ENCODE measurements at places on chromosomes 11 and 22.
A peak's percentile ranks its signal among the peaks of the same experiment; 100 is the strongest.

DNA sequence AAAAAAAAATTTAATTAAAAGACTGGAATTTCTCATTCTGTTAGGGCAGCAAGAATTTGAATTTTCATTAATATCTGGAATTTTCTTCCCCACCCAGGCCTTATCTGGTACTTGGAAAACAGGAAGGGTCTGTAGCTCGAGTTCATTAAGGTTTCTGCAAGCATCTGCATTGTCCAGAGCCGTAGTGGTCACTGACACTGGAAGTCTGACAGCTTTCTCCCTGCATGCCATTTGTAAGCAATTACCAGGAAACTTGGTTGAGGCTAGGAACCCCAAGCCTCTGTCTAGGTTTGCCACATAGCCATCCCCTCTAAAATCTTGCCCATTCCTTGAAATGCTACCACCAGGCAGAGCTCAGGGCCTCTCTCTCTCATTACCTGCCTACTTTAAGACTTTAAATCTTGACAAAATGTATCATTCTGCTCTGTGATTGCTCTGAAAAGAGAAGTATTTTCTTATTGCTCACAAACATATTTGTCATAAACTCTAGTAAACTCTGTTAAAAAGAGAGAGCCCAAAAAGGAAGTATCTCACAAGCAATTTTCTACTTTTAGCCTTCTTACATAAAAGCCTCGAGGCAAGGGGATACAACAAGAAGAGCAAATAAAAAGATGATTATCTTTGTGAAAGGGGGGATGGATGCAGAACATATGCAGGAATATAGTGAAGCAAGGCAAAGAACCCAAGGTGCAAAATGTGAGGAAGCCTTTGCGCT lies 5.5 kb upstream of the PGM2L1 start:
- no peak for DNase-seq

DNA sequence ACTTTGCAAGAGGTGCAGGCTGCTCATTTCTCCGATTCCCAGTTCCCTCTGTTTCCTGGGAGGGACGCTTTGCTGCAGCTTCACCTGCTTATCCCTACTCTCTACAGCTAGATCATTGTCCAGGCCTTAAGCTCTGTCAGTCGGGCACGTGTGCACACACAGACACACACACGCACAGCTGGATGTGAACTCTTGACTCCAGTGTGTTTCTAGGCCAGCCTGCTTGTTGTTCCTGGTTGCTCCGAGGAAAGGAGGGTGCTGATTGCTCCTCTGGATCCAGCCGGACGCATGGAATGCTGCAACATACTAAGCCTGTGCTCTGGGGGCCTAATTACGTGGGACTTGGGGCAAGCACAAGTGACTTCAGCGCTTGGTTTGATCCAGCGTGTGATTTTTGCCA lies 19.7 kb downstream of the ZNRF3 start:
- DNase-seq = no peak

GRCh38 chr11:12705874-12706273 lies 31.7 kb downstream of the TEAD1 start:
- DNase-seq = peak; percentile 78

DNA sequence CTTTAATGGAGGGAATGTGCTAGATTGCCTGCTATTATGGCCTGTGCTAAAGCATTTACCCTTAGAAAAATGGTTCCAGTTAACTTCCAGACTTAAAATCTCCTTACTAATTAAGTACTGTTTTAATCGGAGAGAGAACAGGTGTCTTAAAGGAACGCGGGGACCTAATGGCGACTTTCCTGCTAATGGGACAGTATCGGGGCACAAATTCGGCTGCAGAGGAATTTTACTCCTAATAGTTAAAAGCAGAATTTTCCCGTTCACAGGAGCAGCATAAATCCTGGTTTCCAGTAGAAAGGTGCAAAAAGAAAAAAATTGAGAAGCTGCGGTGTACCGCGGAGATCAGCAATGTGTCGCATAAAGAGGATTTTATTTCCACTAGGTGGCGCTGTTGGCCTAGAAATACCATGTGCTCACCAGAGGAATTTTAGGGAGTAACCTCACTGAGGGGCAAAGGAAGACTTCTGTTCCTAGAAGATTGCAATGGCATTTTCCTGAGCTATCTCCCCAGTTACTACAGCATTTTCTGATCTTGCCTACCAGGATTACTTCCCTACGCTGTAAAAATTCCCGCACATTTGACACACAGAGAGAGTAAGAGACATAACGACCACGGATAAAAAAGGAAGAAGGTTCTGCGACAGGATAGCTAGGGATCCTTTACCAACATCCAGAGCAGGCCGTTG lies 44.5 kb downstream of the ZNF280B start:
- DNase-seq = peak; percentile 56

DNA sequence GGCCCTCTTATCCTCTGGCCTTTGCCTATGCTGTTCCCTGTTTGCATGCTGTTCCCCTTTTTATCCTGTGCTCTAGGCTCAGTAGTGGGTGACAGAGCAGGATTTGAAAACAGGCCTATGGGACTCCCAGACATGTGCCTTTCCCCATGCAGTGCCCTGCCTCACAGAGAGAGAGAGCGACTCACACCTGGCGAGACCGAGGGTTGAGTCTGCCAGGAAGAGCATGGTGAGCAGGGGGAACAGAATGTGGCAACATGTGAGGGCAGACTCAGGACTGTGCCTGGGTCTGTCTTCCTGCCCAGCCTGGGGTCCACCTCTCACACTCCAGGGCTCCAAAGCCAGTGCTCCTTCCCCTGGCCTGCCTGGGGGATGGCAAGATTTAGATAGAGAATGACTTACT lies 75.0 kb downstream of the NFAM1 start:
- no peak for DNase-seq

GRCh38 chr11:132033051-132033450 lies 662.6 kb downstream of the NTM start:
- DNase-seq = peak; percentile 66

DNA sequence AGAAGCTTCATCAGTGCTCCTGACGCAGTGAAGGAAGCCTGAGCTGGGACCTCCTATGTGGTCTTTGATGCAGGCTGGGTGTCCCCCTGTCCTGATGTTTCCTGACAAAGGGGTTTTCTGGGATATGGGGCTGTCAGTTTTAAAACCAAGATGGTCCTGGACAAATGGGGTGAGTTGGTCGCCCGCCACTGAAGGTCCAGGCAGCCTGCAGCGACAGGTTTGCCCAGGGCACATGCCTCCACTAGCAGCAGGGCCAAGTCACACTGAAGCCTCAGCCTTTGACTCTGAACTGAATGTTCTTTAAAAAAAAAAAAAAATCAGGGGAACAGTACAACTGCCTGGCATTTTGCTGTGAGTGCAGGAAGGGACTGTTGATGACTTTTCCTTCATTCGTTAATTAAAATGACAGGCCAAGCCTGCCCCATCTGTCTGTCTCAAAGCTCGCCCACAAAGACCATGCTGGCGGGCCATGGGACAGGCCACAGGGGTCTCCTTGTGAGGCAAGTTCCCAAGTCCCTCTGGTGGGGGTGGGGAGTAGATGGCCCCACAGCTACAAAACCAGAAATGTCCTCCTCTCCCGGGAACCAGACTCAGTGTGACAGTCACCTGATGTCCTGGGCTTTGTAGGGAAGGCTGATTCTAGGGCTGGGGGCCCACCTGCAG lies 274.8 kb downstream of the CTTN start:
- no peak for DNase-seq
